Astrocyte (in vitro differentiated cells and primary cell): ENCODE measurements at places on chromosomes 5 and 9.

GRCh38 chr9:6644346-6645104, 1.0 kb downstream of the GLDC start:
- no peaks in the 10 kb centered on the region for H3K36me3 ChIP-seq
- DNase-seq, result no peak
- H3K4me3 ChIP-seq, result peak overlapping the region; percentile 3
- H3K27me3 ChIP-seq, result peaks cover 37% of the 10 kb centered on the region
- H3K27ac ChIP-seq, result no peak overlapping the region

DNA sequence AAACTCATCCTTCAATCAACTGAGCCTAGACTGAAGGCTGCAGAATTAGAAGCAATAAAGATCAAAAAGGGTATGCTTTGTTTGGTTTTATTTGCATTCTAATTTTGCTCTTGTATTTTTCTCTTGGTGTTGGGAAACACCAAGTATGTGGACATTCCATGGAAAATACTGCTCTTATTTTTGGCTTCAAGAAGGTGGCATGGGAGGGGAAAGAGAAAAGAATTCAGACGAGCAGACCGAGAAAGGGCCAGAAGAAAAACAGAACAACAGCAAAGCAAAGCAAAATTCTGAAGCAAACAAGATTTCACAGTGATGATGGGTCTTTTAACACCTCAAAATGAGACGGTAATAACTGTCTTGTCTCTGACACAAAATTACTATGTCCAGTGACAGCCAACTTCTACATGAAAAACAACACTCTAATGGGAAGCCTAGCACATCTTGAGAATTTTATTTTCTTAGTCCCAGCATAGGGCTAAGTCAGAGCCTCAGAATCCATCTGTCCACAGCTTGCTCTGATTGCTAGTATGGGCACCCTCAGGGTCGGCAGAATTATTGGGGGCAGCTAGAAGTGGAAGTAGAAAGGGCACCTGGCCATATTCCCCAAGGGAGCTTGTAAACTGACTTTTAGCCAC, 26.8 kb downstream of the FREM1 start:
- no peaks in the 10 kb centered on the region for H3K27me3 ChIP-seq
- no peak overlapping the region for H3K27ac ChIP-seq
- H3K4me1 ChIP-seq, result no peaks in the 10 kb centered on the region
- no peaks in the 10 kb centered on the region for H3K36me3 ChIP-seq

- H3K4me3 ChIP-seq, result no peak overlapping the region
- peaks cover 6% of the 10 kb centered on the region for H3K4me1 ChIP-seq
- H3K36me3 ChIP-seq, result no peaks in the 10 kb centered on the region
- peak; percentile 64 for DNase-seq
- H3K27ac ChIP-seq, result peak overlapping the region; percentile 6
These were observed 5.7 kb downstream of the MEGF10 start for GRCh38 chr5:127296321-127296720.

- H3K27ac ChIP-seq, result no peak overlapping the region
- H3K4me3 ChIP-seq, result no peak overlapping the region
- no peak for DNase-seq
These were observed 25.3 kb downstream of the IRX2 start for GRCh38 chr5:2725980-2726765.

GRCh38 chr9:83413367-83413766, 124.8 kb downstream of the FRMD3 start:
- no peak for DNase-seq
- H3K27me3 ChIP-seq, result no peaks in the 10 kb centered on the region
- no peaks in the 10 kb centered on the region for H3K36me3 ChIP-seq
- no peak overlapping the region for H3K27ac ChIP-seq

- H3K4me1 ChIP-seq, result no peaks in the 10 kb centered on the region
- no peak overlapping the region for H3K27ac ChIP-seq
- H3K4me3 ChIP-seq, result no peak overlapping the region
- H3K27me3 ChIP-seq, result no peaks in the 10 kb centered on the region
These were observed 382.4 kb downstream of the TMEM167A start for GRCh38 chr5:82694711-82695285.

GRCh38 chr5:107464416-107464815, 206.3 kb downstream of the EFNA5 start:
- no peak for DNase-seq
- H3K27ac ChIP-seq, result no peak overlapping the region
- peaks cover 23% of the 10 kb centered on the region for H3K4me1 ChIP-seq
- no peak overlapping the region for H3K4me3 ChIP-seq
- peaks cover 4% of the 10 kb centered on the region for H3K27me3 ChIP-seq

DNA sequence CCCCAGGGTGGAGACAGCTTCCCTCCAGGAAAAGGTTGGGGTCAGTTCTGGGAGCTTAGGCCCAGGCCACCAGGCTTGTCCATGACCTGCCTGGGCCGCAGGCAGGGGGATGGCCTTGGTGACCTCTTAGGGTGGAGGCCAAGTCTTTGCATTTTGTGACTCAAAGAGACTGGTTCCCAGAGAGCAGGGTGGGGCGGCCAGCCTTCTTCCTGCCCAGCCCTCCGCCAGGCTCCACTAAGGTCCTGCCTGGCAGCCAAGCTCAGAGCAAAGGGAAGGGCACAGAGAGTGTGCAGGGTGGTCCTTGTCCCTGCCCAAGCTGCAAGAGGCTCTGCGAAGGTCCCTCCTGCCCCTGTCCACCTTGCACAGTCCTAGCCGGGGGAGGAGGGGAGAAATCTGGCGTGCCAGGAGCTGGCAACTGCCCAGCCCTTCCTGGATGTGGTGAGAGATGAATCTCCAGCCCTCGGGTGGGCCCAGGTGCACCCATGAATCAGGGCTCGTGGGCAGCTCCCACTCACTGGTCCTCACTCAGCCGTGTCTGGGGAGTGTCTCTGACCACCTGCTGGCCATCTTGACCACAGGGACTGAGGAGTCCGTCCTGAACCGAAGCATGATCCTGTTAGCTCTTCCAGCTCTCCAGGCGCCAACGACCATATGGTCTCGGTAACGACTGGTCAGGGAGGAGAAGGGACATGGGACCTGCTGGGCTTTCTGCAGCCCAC, 2.3 kb upstream of the PTGDS start:
- no peak overlapping the region for H3K27ac ChIP-seq
- H3K27me3 ChIP-seq, result no peaks in the 10 kb centered on the region
- H3K4me3 ChIP-seq, result no peak overlapping the region
- no peaks in the 10 kb centered on the region for H3K36me3 ChIP-seq
- H3K4me1 ChIP-seq, result peaks cover 5% of the 10 kb centered on the region
